ENCODE measurements at places on chromosomes 2 and 18.

DNA sequence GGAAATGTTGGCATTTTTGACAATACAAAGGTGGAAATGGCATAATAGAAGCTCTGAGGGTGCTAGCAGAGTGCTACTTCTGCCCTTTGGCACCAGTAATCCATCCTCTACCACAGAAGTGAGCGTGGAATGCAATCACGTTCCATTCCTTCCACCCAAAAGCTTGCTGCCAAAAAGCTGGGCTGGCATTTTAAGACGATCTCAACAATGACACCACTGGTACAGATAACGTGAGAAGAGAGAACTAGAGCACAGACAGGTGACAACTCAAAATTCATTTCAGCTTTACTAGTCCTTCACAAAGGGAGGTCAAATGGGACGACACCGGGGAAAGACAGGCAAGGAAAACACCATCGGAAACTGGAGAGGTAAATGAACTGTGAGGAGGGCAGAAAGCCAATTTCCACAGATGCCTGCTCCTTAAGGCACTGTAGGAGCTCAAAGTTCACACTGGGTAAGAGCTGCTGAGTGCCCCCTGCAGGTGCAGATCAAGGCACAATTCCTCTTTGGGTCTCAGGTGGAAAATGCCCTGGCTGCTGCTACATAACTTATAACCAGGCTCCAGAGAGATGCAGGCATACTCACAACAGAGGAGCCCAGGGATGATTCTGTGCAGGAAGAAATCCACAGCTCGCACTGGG, 50.7 kb upstream of the RNU4ATAC start:
- DNase-seq = peak; percentile 41

GRCh38 chr2:217897816-217898806, 104.7 kb downstream of the TNS1 start:
- DNase-seq = no peak

DNA sequence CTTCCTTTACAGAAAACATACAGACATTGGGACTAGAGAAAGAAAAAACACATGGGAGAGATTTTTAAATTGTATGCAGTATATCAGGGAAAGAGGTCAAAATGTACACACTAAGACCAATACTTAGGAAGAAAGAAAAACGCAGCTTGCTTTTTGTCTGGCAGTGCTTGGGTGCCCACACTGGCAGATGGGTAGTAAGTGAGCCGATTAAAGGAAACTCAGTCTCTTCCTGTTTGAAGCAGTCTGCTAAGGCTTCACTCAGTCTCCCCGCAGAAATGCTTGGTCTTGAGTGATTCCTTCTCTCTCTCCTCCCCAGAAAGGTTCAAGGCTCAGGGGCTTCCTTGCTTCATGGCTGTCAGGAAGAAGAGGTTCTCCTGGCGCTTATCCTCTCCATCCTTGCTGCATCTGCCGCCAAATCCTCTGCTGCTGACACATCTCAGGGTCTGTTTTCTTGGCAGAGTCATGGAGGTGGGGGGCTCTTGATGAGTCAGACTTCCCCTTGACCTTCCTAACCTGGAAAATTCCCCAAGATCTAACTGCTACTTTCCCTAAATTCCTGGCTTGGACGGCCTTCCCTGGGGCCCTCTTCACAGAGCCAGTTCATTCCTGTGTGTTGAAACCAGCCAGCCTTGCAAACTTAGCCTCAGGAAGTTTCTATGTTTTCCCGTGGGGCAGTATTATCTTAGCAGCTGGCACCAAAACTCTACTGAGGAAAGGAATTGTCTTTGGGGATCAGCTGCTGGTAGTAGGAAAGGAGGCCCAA, 10.5 kb upstream of the TMSB10 start:
- no peak for DNase-seq

GRCh38 chr18:23701017-23701416, 11.8 kb downstream of the LAMA3 start:
- DNase-seq = no peak

DNA sequence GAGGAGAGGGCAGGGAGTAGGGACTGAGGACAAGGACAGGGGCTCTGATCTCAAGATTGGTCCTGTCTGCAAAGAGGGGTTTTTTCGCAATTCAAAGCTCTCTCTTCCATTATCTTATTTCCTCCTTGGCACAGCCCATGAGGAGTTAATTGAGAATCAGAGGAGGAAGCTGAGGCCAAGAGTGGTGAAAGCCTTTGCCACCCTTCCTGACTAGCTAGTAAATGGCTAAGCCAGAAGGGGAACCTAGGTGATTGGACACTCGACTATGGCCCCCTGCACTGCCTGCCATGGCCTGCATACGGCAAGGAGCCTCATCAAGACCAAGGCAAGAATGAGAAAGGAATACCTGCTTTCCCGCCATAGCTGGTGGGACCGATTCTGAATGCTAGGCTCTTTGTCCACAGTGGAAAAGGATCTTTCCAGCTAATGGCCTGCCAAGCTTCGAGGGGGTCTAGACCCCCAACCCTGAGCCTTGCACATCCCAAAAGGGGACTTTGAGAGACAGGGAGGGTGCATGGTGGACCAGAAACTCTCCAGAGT, 237.9 kb downstream of the HAUS1 start:
- no peak for DNase-seq

- DNase-seq = no peak
Observed at GRCh38 chr2:17821535-17822444, 5.5 kb downstream of the MSGN1 start.

GRCh38 chr18:24552218-24552617, 91.8 kb downstream of the HRH4 start:
- peak; percentile 11 for DNase-seq

- DNase-seq = no peak
Observed at GRCh38 chr18:49668574-49669275, 106.9 kb downstream of the LIPG start.

GRCh38 chr2:1137913-1138391, 187.3 kb downstream of the SNTG2 start:
- no peak for DNase-seq

- DNase-seq = no peak
Observed at GRCh38 chr2:168814939-168815907, 12.8 kb downstream of the NOSTRIN start.

- DNase-seq = peak; percentile 66
Observed at GRCh38 chr18:45626330-45627203, 11.3 kb downstream of the SLC14A2 start.

DNA sequence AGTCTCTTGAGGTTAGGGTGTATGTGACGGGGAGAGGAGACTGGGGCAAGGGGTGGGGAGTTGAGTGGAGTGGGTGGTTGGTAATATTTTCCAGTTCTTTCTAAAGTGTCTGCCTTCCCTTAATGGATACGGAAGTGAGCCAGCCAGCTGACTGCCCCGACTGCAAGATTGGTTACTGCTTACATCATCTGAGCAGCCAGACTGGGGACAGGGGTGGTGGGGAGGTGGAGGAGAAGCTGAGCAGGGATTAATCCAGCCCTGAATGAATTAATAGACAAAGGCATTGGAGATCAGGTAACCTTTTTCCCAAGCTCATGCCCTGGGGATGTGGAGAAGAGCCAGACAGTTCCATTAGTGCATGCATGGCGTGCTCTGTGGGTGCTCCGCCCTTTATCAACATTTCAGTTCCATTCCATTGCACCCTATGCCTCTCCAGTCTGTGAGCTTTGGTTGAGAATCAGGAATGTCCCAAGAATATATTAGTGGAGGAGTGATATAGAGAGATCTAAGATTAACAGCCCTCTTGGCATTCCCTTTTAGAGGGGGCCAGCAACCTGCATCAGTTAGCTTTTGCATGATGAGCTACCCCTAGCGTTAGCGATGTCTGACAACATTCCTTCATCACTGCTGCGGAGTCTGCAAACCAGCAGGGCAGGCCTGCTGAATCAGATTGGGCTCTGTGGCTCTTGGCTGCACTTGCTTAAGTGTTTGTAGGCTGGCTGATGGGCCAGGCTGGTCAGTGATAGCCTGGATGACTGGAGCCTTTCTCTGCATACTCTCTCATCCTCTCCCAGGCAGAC, 67.4 kb downstream of the TNP1 start:
- DNase-seq = no peak

DNA sequence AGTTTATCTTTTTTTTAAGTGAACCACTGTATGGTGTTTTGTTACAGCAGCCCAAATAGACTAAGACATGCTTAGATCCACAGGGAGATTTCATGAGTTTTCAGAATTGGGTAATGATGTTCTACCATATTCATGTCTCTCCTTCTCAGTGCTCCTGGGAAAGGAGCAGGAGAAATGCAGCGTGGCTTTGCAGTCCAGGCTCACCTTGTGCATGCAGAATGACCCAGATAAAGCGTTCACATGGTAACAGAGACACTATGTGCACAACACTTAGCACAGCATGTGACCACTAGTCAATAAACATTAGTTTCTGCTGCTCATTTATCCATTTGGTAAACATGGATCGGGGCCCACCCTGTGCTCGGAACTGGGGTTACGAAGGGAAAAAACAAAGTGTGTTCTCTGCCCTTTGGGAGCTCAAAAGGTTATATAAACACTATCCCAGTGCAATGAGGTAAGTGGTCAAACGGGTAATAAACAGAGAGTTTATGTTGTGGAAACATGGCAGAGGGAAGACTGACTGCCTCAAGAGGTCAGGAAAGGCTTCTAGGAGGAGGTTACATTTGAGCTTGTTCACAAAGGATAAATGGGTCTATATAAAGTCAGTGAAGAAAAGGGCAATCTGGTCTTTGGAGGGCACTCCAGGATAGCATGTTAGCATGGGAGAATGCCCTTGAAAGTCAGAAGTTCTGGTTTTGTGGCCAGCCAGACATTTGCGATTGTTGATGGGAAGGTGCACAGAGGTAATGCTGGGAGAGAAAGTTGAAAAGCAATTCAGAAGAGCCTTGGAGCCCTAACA, 299.2 kb downstream of the TDRD15 start:
- no peak for DNase-seq
